Peyer's patch (tissue), 4 donors: ENCODE measurements at places on chromosomes 16 and 17. TPM values are rescaled to one million over a fixed set of nuclear protein-coding genes. Genes with fewer than 3 reads are reported as not detected.

The TM4SF5 gene
- total RNA-seq, result not detected

The MSI2 gene
- 25.9 TPM for total RNA-seq

The FZD2 gene
- total RNA-seq, result 2.1 TPM

The MYO15A gene
- total RNA-seq, result 5.0 TPM

The ENPP7 gene
- 27.3 TPM for total RNA-seq

The MRPL58 gene
- 17.3 TPM for total RNA-seq

The CBFB gene
- total RNA-seq, result 14.0 TPM

The NEUROD2 gene
- total RNA-seq, result not detected

The PALB2 gene
- total RNA-seq, result 16.4 TPM

The CHST5 gene
- total RNA-seq, result 89.0 TPM
